ENCODE measurements at places on chromosomes 6 and 20.

GRCh38 chr6:26420688-26421171 is 18.7 kb downstream of the BTN3A1 start:
- no peak for DNase-seq

DNA sequence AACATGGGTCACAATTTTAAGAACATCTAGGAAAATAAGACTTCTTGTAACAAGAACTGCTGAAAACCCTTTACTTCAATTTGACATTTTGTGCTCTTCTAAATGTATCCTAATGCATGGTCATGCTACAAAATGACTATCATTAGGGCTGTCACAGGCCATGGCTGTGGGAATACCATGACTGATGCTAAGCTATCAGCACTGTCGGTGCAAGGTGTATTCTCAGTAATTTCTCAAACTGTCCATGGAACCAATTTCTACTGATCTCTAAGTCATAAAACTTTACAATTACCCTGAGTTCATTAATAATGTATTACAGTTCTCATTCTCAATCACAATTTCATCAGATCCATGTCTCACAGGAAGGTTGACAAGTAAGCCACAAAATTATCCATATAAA is 625.3 kb downstream of the EYS start:
- DNase-seq: no peak

DNA sequence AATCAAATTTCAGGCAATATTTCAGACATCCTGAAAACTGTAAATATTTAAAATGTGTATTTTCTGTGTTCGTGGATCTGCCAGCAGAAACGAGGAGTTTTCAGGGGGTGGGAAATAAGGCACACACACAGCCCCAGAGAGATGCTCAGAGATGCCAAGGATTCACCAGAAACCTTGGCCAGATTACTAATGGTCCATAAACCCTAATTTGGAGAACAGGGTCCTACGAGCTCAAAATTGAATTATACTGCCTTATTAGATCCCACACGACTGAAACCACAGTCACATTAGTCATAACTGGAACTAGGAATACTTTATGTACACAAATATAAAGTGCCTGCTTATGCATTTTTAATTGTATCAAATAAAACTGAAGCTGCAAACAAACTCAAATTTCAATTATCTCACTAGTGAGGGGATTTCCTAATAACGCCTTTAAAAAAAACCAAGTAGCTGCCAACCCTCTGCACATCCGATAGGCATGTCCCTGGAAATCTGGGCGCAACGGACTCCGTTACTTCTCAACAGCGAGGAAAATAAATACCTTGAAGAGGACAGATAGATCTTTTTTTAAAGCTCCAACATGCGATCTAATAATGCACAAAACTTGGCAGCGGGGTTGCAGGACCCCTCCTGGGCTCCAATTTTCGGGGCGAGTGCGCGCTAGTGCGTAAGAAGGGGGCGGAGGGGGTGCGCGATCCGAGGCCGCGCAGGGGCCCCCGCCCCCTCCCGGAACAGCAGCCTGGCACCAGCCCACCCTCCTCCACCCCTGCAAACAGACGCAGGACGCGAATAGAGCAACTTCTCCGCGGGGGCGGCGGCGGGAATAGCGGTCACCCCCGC is 897 bp downstream of the CHD6 start:
- peak; percentile 56 for DNase-seq

DNA sequence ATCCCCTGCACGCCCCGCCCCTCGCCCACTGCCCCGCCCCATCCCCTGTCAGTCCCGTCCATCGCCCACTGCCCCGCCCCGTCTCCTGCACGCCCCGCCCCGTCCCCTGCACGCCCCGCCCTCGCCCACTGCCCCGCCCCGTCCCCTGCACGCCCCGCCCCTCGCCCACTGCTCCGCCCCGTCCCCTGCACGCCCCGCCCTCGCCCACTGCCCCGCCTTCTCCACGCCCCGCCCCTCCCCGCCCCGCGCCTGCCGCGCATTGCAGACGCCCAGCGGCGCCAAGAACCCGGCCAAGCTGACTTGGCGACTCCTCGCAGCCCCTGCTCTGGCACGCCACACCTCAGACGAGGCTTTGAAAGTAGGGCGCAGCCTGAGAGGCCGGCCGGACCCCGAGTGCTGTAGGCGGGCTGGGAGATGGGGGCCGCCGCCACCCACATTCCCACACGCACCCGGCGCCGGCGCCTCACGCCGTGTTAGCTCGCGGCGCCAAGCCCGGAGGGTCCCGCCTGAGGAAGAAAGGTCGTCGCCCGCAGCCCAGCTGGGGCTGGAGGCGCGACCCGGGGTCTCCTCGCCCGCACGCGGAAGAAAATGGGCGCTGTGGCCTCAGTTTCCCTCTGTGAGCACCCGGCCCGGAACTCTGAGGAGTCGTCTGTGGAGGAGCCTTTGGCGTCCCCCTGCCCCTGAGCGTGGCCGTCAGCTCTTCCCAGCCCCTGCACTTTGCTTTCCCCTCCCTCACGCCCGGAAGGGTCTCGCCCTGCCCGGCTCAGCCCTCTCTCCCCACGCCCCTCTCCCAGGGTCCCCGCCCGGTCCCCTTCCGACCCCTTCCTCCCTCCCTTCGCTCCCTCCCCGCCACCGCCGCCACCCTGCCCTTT is at the start of gene RAD21L1:
Gene RAD21L1, plus strand, starts transcription at position 262 of the 872 bp plus-strand sequence. CDS start 2,410 bp downstream, outside the sequence.
- DNase-seq: peak; percentile 72

DNA sequence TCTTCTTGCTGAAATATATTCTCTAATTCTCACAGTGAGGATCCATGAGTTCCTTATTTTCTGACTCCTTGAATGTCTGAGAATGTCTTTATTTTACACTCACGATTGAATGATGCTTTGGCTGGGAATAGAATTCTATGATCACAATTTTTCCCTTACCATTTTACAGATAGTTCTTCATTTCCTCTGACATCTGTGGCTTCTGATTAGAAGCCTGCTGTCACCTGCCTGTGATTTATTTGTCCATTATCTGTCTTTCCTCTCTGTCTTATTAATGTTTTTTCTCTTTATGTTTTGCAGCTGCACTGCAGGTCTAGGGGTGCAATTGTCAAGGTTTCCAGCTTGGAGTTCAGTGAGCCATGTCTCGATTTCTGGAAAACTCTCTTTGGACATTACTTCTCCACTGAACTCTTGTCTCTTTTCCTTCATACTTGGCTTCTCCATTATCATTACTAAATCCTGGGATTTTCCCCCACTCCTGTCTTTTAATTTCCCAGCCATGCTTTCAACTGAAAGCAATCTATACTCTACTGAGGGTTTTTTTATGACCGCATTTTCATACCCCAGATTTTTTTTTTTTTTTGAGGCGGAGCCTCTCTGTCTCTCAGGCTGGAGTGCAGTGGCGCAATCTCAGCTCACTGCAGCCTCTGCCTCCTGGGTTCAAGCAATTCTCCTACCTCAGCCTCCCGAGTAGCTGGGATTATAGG is 121.2 kb upstream of the PRND start:
- no peak for DNase-seq

- DNase-seq: no peak
Measured at GRCh38 chr6:121847806-121848522, 412.5 kb downstream of the GJA1 start.

- DNase-seq: no peak
Measured at GRCh38 chr6:29557320-29557719, 2.2 kb downstream of the UBD start.

- DNase-seq: no peak
Measured at GRCh38 chr6:40436685-40437604, 150.2 kb downstream of the LRFN2 start.

DNA sequence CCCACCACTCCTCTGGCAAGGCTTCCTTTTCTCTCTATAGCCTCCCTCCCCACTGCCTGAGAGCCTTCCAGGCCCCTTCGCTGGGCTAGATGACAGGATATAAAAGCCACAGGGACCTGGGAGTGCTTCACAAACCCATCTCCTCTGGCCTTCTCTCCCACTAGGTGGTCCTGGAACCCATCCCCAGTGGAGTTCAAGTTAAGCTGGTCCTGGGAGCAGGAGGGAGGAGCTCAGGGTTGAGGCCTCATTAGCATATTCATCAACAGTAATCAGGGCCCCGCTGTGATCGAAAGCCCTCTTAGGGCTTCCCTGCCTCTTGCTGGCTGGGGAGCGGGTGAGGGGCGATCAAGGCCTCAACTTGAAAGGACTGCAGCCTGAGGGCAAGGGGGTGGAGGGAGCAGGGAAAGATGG is 9.1 kb downstream of the EBF4 start:
- no peak for DNase-seq

GRCh38 chr6:44201200-44201599 is 15.5 kb upstream of the MYMX start:
- DNase-seq: no peak

DNA sequence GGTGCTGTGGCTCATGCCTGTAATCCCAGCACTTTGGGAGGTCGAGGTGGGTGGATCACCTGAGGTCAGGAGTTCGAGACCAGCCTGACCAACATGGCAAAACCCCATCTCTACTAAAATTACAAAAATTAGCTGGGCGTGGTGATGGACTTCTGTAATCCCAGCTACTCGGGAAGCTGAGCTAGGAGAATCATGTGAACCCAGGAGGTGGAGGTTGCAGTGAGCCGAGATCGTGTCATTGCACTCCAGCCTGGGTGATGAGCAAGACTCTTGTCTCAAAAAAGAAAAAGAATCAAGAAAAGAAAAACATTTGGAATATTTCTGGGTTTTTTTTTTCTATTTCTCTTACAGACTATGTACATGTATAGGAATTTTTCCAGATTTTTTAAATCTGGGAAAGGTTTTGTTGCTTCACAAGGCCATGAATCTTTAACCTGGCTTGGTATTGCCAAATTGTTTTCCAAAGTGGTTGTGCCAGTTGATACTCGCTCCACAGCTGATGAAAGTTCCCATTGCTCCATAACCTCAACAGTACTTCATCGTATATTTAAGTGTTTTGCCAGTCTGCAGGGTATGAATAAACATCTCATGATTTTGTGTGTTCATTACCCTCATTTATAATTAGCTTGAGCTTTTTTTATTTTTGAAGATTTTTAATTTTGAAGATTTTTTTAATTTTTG is 33.5 kb downstream of the RNF217 start:
- DNase-seq: no peak

DNA sequence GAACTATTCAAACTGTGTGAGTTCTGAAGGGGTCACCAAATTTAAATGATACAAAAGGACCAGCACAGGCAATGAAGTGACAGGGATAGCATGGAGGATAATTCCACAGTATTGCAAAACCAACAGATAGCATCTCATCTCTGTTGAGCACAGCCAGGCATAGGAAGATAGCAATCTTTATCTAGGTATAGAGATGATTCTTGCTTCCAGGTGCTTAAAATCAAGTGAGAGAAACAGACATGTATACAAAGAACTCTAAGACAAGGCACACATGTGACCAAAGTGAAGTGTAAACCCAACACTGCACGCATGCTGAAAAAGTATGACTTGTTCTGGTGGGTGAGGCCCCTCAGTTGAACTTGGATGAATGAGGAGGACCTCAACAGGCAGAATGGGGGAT is 48.4 kb upstream of the ARMC2 start:
- DNase-seq: no peak

DNA sequence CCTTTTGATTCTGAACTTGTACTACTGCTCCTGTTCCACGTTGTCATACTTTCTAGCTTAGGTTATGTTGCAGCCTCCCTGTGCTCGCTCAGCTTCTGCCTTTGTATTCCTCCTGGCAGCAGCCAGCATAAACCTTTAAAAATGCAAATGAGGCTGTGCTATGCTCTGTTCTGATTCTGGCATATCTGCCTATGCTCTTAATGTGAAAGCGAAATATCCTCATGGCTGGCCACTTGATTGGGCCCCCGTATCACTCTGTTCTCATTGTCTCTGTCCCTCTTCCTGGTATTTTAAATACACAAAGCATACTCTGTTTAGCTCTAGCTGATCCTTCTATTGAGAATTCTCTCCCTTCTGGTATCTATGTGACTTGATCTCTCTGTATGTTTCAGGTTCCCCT is 139.0 kb downstream of the JARID2 start:
- no peak for DNase-seq

- peak; percentile 50 for DNase-seq
Measured at GRCh38 chr6:30882759-30883684, 1.3 kb upstream of the DDR1 start.

GRCh38 chr6:30767158-30767943 is 23.0 kb upstream of the IER3 start:
- no peak for DNase-seq

DNA sequence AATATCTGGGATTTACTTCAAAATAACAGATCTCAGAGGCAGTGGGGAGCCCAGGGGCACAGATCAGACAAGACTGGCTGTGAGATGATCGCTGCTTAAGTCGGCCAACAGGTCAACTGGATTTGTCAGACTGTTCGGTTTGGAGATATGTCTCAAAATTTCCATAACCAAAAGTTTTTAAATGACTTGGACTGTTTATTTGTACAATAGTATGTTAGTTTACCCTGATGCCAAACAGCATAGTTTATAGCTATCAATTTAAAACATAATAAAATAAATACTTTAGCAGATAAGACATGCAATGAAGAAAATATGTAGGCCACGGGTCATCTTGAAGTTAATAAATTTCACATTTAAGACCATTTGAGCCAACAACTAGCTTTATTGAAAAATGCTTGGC is 126.7 kb downstream of the IRF4 start:
- no peak for DNase-seq

DNA sequence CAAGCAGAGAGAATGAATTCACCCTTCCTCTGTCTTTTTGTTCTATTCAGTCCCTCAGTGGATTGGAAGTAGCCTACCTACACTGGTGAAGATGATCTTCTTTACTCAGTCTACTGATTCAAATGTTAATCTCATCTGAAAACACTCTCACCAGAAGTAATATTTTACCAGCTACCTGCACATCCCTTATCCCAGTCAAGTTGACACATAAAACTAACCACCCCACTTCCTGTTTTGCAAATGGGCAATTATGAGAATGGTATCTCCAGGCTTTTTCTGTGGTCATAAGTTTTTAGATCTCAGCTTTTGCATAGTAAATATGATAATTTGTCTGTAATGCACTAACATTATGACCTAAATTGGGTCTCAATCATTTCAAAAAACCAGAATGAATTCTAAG is 228.8 kb upstream of the ECI2 start:
- no peak for DNase-seq

GRCh38 chr6:11039040-11039439 is 5.1 kb downstream of the ELOVL2 start:
- DNase-seq: no peak

- DNase-seq: peak; percentile 47
Measured at GRCh38 chr20:45945678-45946148, 11.2 kb downstream of the PCIF1 start.

DNA sequence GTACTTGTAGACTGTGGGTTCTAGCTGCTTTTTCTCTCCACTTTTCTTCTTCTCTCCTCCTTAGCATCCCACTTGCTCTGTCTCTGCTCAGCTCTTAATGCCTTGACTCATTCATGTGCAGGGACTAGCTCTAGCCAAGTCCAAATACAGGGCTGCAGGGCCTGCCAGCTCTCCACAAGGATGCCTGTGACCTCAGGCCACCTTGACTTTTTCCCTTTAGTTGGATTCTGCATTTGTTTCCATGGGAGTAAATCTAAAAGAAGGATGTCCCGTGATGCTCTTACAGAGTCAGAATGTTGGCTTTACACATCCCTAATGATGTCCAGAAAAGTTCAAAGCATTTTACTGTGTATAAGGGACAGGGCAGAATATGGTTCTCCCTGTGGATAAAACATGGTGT is 101.8 kb upstream of the PREP start:
- DNase-seq: no peak

All from CD4-positive, alpha-beta T cell treated with Interleukin-15 for 1 hour (primary cell).